ENCODE measurements at places on chromosomes 12 and 14.

DNA sequence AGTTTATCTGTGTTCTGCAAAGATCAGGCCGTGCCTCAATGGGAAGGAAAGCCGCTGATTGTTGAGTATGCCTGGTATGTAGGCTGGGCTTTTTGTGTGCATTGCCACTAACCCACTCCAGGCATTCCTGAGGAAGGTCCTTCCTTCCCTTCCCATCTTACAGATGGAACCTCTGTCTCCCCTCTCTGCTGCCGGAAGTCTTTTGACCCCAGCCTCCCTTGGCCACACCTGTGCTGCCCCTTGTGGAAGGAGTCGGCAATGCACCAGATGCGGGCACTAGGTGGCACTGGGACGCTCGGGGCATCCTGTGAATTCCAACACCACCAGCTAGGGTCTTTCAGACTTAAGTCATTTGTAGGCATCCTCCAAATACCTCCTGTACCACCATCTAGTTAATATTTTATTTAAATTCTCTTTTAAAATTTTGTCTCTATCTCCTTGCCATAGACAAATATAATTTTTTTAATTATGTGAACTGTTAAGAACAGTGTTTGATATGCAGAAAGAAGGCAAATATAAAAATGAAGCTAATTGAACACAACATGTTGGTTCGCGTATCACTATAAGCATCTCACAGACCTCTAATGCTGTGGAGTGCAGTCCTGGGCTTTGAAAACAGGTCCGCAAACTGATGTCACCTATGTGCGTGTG is 99.6 kb downstream of the RIN3 start:
- peak; percentile 20 for DNase-seq

GRCh38 chr14:67457782-67458181 is 30.7 kb downstream of the TMEM229B start:
- no peak for DNase-seq

DNA sequence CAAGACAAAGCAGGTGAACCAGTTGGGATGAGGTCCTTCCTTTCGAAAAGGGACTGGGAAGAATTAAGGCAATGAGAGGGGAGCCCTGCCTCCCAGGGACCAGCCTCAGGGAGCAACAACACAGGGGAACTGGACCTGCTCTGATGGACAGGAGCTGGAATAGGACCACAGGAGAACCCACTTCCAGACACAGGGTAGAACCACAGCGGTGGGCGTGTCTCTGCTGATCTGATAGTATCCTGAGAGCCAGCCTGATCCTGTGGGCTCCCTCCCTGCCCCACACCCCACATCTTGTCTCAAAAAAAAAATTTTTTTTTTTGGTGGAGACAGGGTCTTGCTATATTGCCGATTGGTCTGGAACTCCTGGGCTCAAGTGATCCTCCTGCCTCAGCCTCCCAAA is 13.6 kb upstream of the PLEK2 start:
- DNase-seq = no peak

DNA sequence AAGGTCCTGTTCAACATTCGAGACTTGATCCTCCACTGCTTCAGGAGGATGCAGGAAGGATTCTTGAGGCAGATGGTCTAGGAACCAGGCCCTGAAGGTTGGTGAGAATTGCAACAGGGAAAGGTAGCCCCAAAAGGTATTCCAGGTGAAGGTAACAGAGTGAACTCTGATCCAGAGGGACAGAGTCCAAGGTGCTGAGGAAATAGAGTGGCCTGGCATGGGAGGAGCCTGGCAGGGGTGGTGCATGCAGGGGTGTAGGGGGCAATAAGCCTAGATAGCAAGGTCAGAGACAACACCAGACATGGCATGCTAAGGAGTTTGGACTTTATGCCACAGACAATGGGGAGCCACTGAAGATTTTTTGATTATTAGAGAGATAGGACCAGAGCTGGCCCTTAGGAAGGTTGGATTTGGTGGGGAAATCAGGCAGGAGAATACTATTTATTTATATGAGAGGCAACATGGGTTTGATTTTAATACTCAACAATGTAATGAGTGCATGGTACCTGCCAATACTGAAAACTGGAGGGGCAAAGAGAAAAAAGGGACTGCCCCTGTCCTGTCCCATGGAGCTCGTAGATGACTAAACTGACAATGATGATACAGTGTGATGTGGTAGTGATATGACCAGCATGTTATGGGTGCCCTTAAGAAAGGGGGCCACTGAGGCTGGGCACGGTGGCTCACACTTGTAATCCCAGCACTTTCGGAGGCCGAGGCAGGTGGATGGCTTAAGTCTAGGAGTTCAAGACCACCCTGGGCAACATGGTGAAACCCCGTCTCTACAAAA is 50.5 kb upstream of the TMED10 start:
- no peak for DNase-seq

DNA sequence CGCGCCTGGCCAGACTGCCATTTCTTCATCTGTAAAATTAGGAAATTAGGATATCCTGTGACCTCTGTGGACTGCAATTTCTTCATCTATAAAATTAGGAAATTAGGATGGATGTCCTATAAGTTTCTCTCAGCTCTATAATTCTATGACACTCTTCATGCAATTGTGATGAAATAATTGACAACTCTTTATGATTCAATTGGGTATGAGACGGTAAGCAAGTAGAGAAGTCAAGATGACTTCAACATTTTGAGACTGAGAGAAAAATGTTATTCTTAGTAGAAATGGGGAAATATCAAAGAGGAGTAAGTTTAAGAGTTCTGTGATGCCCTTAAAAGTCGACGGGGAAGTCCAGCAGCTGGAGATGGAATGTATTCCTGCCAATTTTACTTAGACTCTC is 12.0 kb downstream of the KIAA0586 start:
- no peak for DNase-seq

DNA sequence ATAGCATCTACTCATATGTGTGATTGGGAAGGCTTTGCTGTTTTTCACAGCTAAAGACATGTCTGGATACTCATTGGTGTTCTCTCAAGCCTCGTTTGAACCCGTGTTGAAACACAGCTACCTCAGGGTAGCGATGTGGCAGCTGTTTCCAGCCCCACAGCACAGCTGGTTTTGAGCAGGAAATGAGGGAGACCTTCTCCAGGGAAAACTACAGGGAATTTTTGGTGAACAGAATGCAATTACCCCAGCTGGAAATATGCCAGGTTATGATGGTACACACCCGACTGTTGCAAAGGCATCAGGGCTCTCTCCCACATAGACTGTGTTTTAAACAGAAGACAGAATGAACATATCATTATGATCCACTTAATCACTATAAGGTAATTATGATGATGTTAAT is 828.9 kb downstream of the VRK1 start:
- no peak for DNase-seq

DNA sequence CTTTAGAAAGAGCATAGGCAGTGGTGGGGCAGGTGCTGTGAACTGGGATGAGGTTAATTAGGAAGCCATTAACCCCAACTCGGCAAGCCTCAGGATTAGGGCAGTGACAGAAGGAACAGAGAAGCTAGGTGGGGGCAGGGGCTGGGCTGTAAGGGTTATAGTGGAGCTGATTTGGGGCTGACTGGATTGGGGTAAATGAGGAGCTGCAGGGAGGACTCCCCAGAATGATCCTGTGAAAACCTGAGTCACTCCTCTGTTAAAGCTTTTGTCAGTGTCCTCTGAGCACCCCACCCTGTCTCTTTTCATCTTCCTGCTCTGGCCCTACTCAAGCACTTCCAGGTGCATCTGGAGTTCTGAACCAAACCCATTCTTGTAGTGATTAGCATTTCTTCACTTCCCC is 4.4 kb downstream of the KLC1 start:
- no peak for DNase-seq

DNA sequence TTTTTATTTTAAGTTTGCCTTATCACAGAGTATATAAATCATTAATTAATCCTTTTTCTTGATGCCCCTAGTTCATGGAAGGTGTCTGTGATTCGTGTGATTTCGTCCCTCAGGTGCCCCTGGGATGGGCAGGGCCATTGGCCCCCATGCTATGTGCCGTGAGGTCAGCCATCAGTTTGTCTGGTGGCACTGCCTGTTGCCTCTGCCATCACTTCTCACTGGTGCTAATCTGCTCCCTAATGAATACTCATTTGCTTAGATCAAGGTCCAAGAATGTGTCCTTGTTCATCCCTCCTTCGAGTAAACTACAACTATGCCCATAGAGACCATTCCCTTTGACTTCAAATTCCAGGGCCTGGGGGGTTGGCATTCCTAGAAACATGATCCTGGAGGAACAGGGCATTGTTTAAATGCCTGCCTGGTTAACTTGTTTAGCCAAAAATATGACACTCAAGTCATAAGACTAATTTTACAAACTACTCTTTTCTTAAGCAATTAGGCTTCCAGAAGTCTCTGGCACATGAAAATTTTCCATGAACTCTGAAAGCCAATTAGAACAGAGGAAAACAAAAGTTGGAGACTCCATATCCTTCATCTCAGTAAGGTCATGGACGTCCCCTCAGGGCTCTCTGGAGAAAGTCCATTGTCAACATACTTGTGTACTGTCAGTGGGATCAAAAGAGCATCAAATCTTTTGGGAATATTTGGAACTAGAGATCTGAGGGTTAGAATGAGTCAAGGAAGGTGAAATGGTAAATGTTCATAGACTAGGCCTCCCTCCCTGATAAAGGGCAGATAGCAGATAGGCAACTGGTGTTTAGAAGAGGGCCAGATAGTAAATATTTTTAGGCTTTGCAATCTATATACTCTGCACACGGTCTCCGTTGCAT is 90.9 kb upstream of the PLXNC1 start:
- DNase-seq = no peak

GRCh38 chr12:112879191-112879705 is 27.5 kb upstream of the OAS1 start:
- DNase-seq = no peak

DNA sequence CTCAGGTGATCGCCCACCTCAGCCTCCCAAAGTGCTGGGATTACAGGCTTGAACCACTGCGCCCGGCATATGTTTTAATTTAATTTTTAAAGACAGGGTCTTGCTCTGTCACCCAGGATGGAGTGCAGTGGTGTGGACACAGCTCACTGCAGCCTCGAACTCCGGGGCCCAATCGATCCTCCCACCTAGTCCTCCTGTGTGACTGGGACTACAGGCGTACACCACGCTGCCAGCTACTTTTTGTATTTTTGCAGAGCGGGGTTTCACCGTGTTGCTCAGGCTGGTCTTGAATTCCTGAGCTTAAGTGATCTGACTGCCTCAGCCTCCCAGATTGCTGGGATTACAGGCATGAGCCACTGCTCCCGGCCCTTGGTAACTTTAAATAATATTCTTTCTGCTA is 30.8 kb upstream of the PPP1R13B start:
- DNase-seq = no peak

DNA sequence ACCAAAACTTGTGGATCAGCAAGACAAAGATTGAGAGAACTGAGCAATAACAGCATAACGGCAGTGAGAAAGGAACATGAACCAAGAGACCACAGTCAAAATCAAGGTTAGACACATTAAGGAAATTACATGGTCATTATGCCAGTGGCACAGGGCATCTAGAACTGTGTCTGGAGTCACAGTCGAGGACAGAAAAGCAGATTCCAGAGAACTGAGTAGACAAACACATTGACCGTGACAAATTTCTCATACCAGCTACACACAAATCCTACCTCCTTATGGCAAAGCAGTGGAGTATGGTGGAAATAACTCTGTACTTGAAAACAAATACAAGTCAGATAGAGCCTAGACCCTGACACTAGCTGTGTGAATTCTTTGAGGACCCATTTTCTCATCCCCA is 367.3 kb downstream of the DUSP6 start:
- no peak for DNase-seq

DNA sequence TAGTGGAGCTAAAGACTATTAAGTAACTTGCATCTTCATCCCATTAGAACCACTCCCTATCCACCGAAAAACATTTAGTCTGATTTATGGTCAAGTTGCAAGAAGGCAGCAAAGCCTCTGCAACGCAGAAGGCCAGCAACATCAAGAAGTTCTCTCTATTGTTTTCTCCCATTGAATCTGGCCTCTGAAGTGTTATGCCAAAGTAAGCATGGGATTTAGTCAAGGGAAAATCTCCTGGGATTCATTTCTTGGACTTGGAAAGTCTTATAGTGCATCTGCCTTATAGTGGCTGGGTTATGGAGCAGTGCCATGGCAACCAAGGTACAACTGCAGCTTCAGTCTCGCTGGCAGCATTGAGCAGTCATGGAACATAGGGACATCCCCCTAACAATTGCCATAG is 87.7 kb upstream of the KRR1 start:
- DNase-seq = no peak

- peak; percentile 33 for DNase-seq
These were observed 14.8 kb downstream of the PRKAB1 start for GRCh38 chr12:119682639-119683252.

- DNase-seq = no peak
These were observed 21.3 kb upstream of the SNRPF start for GRCh38 chr12:95837240-95838038.

DNA sequence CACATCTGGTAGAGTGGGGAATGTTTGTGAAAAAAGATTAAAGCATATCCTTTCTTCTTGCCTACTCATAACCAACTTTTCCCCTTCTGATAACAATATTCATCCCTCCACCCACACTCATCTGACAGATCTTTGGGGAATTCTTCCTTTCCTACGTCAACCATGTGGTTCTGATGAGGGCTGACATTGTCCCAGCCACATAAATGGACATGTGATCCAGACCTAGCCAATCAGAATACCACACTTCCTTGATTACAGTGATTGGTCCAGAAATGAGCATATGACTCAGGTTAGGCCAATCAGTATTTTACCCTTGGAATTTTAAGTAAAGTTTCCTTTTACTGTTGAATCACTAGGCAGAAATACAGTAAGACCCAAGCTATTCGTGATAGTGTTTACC is 58.9 kb downstream of the GPR65 start:
- no peak for DNase-seq

DNA sequence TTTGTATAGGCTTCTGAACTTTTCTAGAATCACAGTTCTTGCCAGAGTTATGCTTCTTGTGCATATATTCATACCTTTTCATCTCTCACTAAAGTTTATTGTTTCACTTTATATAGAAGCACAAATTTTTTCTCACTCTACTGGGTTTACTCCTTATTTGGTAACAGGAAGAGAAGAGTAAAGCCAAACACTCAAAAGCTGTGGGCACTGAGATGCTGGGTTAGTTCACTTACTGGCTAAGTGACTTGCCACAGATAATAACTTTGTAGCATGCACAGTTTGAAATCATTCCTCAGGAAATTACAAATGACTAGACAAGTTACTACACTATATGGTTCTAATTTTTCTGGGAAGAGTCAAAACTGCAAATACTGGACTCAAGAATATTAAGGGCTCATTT is 7.8 kb downstream of the HIGD1C start:
- DNase-seq = no peak

DNA sequence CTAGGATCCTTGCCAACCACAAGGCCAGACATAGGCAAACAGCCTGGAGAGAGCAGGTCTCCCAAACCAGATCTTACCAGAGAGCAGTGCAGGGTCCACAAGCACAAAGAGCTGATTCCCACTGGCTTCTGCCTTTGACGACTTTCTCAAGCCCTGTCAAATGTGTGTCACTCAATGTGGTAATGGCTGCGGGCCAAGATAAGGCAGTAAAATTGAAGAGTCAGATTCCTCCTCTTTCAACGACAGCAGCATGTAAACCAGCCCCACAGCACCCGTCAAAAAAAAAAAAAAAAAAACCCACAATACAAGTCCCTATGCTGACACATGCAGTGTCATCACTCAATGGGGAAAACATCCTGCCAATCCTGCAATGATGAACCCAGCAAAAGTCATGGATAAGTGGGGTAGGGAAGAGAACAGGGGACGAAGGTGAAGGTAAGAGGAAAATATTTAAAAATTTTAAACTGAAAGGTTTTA is at the start of gene STON2:
Gene STON2, minus strand, starts transcription at position 123 of the 477 bp plus-strand sequence. CDS start 1,942 bp downstream, outside the sequence.
- DNase-seq = peak; percentile 32
